IPS DF 6.9 (cell line): ENCODE measurements at places on chromosomes 2 and 18.

GRCh38 chr18:13487237-13487636, 239.1 kb downstream of the FAM210A start:
- no peak overlapping the region for H3K27ac ChIP-seq
- H3K27me3 ChIP-seq: no peaks in the 10 kb centered on the region
- no peak overlapping the region for H3K4me3 ChIP-seq
- DNase-seq: no peak

- H3K4me3 ChIP-seq: no peak overlapping the region
- H3K27ac ChIP-seq: no peak overlapping the region
- 0 out of 2 replicates have a peak, but pooled peaks cover 2% of the 10 kb centered on the region for H3K4me1 ChIP-seq
Observed at GRCh38 chr2:216887138-216887537, 27.3 kb upstream of the TNP1 start.

- DNase-seq: no peak
- no peaks in the 10 kb centered on the region for H3K27me3 ChIP-seq
- H3K27ac ChIP-seq: no peak overlapping the region
- no peak overlapping the region for H3K4me3 ChIP-seq
Observed at GRCh38 chr2:184504252-184504651, 94.1 kb upstream of the ZNF804A start.

DNA sequence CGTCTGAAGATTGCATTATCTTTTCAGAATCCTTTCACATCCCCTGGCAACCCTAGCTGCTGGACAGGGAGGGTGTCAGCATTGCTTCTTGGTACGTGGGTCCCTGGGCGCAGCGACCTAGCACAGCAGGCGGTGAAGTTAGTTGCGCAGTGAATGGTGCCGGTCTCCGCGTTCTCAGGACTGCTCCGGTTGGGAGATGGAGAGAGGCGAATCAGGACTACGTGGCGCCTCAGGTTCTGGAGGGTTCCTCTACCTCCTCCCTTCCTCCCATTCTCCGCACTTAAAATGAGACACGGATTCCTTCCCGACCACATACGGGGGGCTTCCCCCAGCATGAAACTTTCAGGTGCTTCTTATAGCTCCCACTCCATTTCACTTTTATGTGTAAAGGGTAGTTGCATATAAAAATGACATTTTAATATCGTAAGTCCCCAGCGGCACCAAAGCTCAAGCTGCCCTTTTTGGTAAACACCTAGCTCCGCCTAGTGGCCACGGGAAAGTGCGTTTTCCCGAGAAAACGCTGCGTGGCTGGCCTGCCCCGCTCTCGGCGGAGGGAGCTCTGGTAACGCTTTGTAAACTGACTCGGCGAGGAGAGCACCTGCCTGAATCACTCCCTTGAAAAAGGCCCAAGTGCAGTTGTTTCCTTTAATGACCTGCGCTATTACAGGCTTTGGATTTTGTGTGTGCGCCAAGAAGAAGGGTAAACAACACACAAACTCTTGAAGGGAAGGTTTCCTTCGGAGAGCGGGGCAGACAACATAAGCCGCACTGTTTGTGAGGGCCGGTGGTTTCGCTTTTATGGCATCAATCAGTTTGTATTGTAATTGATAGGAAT, 32.9 kb upstream of the INHBB start:
- H3K36me3 ChIP-seq: no peaks in the 10 kb centered on the region
- H3K27ac ChIP-seq: no peak overlapping the region
- H3K4me3 ChIP-seq: peak overlapping the region; percentile 7; the same call in 1 of the 2 replicates
- peak; percentile 47 for DNase-seq

DNA sequence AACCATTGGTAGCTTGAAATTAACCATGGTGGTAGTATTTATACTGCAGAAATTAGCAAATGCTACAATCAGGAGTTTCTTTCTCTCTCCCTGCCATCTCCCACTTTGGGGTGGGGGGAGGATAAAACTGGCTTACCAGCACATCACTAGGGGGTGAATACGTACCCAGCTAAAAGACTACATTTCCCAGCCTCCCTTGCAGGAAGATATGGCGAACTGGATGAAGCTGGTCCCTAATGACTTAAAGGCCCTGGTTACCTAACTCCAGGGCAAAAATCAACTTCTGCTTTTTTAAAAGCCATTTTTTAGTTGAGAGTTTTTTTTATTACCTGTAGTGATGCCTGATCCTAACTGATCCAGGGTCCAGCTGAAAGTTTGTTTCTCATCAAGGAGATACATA, 70.3 kb upstream of the RAB12 start:
- no peak overlapping the region for H3K4me3 ChIP-seq
- no peaks in the 10 kb centered on the region for H3K4me1 ChIP-seq
- H3K27me3 ChIP-seq: no peaks in the 10 kb centered on the region
- no peak for DNase-seq
- H3K27ac ChIP-seq: no peak overlapping the region

GRCh38 chr2:30971231-30972025, 164.2 kb upstream of the CAPN13 start:
- H3K36me3 ChIP-seq: no peaks in the 10 kb centered on the region
- no peak for DNase-seq
- no peaks in the 10 kb centered on the region for H3K27me3 ChIP-seq
- no peak overlapping the region for H3K27ac ChIP-seq
- H3K4me1 ChIP-seq: no peaks in the 10 kb centered on the region

- no peak for DNase-seq
- H3K36me3 ChIP-seq: no peaks in the 10 kb centered on the region
- H3K4me3 ChIP-seq: no peak overlapping the region
- H3K4me1 ChIP-seq: no peaks in the 10 kb centered on the region
- H3K27ac ChIP-seq: no peak overlapping the region
Observed at GRCh38 chr2:191611614-191612013, 66.3 kb upstream of the NABP1 start.

GRCh38 chr2:108533832-108534583, at the start of gene LIMS1:
LIMS1 (plus strand) TSS chr2:108534470; CDS start chr2:108534563, 93 bp downstream.
- no peak for DNase-seq
- 0 out of 2 replicates have a peak, but pooled peaks cover 2% of the 10 kb centered on the region for H3K4me1 ChIP-seq
- H3K36me3 ChIP-seq: no peaks in the 10 kb centered on the region
- H3K27me3 ChIP-seq: no peaks in the 10 kb centered on the region; the same call in 1 of the 2 replicates
- H3K27ac ChIP-seq: no peak within 1 kb of the TSS
- peak within 1 kb of the TSS; percentile 97 for H3K4me3 ChIP-seq

DNA sequence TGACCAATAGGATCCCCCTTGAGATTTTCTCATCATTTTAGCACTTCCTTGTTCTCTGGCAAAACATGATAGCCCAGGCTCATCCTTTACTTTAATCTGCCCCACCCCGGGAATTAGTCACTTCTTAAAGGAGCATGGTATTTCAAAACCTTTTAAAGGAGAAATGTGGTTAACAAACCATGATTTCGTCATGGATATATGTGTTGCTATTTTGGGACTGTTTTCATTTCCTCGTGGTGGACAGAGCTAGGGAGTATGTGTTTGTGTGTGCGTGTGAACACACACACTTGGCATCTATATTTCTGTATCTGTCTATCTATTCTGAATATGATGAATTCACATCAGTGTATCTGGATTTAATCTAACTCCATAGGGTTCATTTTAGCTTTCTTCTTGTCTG, 128.1 kb downstream of the BIRC6 start:
- no peak overlapping the region for H3K27ac ChIP-seq
- no peaks in the 10 kb centered on the region for H3K4me1 ChIP-seq
- DNase-seq: no peak
- no peak overlapping the region for H3K4me3 ChIP-seq

DNA sequence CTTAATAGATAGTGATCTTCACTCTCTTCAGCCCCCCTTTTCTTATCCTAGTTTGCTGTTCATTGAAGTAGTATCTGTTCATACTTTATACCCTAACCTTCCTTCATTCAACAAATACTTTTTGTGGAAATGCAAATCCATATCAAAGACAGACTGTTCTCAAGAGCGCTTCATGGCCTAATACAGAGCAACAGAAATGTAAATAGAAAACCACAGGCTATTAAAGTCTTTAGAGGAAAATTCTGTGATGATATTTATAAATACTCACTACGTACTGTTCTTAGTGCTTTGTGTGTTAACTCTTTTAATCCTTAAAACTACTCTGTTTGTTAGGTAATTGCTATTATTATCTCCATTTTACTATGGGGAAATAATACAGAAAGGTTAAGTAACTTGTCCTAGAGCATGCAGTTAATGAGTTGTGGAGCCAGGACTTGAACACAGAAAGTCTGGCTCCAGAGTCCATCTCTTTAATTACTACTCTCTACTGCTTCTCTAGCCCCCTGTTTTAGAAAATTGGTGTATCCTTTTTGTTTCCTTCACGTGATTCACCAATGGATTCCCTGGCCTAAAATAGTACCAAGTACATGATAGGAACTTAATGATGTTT, 2.9 kb downstream of the MDH1 start:
- no peak overlapping the region for H3K4me3 ChIP-seq
- H3K27ac ChIP-seq: no peak overlapping the region
- H3K36me3 ChIP-seq: peaks cover 10% of the 10 kb centered on the region; the same call in 1 of the 2 replicates
- no peaks in the 10 kb centered on the region for H3K4me1 ChIP-seq
- no peaks in the 10 kb centered on the region for H3K27me3 ChIP-seq

- peaks cover 3% of the 10 kb centered on the region; the same call in 1 of the 2 replicates for H3K4me1 ChIP-seq
- H3K4me3 ChIP-seq: no peak overlapping the region
- no peak for DNase-seq
- H3K27ac ChIP-seq: no peak overlapping the region
Observed at GRCh38 chr2:99480390-99480789, 9.4 kb downstream of the REV1 start.

DNA sequence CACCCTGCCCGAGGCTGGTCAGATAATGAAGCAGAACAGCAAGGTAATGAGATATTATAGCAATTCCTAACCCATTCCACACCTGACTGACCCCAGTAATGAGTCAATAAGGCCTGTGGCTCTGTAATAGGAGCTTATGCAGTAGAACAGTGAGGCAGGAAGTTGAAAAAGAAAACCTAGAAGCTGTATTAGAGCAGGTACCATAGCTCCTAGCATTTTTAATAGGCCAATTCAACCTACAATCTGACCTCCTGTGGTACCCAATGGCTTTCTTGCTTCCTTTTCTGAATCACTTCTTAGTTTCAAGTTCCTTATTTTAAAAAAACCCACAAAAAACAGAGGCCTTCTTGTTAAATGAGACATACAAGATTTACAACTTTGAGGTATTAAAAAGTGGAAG, 43.6 kb upstream of the MAP2 start:
- no peak overlapping the region for H3K27ac ChIP-seq
- H3K36me3 ChIP-seq: no peaks in the 10 kb centered on the region
- no peaks in the 10 kb centered on the region for H3K4me1 ChIP-seq
- H3K4me3 ChIP-seq: no peak overlapping the region

DNA sequence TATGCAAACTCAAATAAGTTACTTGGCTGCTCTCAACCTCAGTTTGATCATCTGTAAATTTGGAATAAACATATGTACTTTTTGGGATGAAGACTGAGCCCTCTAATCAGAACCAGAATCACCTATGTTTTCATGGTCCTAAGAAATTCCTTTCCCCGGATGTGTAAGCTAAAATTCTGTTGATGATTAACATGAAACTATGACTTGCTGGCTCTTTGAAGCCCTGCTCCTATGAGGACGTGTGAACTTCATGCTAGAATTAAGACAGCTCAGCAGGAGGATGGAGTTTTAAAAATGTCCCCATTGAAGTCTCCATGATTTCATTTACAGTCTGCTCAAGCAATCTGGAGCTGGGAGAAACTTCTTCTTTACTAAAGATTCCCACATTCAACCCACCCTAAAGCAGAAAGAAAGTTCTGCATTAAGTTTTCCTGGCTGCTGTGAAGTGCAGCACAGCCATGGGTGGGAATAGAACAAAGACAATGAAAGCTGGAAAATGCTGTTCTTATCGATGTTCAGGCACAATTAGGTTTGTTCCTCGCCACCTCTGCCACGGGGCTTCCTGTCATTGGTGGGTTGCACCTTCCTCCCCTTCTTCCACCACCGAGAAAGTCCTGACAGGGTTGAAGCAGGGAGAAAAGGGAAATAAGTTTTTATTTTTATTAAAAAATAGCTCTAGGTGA, 50.9 kb downstream of the ADCYAP1 start:
- H3K36me3 ChIP-seq: no peaks in the 10 kb centered on the region
- no peak overlapping the region for H3K4me3 ChIP-seq
- no peak overlapping the region for H3K27ac ChIP-seq
- H3K27me3 ChIP-seq: no peaks in the 10 kb centered on the region

DNA sequence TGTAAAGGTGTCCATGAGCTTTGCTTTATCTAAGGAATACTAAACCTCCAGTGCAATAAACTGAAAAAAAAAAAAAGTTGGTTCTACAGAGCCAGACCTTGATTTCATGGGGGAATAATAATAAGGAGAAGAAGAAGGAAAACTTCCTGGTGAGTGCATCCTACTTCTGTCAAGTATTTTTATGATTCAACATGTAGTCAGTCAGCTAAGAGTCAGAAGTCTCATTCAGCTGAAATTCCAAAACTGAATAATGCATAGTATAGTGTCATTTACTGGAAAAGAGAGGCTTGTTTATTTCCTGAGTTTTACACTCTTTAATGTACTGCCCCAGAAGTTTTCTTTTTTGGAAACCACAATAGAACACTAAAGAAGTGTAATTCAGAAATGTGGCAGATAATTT, 77.8 kb upstream of the TACR1 start:
- no peaks in the 10 kb centered on the region for H3K27me3 ChIP-seq
- no peak overlapping the region for H3K4me3 ChIP-seq
- H3K27ac ChIP-seq: no peak overlapping the region
- 0 out of 2 replicates have a peak, but pooled peaks cover 2% of the 10 kb centered on the region for H3K4me1 ChIP-seq
- H3K36me3 ChIP-seq: no peaks in the 10 kb centered on the region
- DNase-seq: no peak

- H3K4me1 ChIP-seq: no peaks in the 10 kb centered on the region
- no peaks in the 10 kb centered on the region for H3K27me3 ChIP-seq
- H3K27ac ChIP-seq: no peak overlapping the region
- H3K36me3 ChIP-seq: peaks cover 2% of the 10 kb centered on the region; the same call in 1 of the 2 replicates
- no peak overlapping the region for H3K4me3 ChIP-seq
Observed at GRCh38 chr18:2602844-2603243, 31.5 kb downstream of the NDC80 start.

DNA sequence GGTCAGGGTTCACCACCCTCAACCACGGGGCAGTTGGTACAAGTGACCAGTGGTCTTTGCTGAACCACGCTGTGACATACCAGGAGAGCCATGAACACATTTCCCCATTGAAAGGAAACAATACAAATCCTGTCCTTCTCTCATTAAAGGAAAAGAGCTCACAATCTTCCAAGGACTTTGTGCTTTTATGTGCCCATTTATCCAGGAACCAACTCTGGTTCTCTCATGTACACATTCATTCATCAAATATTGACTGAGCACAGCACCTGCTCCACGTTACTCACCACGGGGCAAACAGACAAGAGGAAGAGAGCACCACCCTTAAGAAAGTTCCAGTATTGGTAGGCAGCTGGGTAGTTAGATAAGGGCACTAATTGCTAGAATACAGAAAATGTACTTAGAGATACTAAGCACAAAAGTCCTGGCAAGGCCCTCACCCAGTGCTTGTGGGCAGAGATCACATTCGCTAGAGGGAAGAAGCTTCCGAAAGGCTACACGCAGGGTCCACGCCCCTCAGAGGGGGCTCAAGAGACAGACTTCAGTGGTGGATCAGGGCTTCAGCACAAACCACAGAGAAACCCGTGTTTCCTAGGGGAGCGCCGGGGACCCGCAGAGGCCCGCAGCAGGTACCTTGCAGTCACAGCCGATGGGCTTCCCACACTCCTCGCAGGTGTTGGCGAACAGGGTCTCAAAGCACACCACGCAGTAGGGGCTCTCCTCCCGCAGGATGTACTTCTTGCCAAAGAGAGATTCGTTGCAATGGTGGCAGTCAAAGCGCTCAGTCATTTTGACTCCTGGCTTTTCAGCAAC, 12.9 kb downstream of the FHL2 start:
- no peak overlapping the region for H3K27ac ChIP-seq
- H3K4me1 ChIP-seq: no peaks in the 10 kb centered on the region
- DNase-seq: no peak
- no peaks in the 10 kb centered on the region for H3K27me3 ChIP-seq
- no peak overlapping the region for H3K4me3 ChIP-seq
